DMS79 (cell line): ENCODE measurements at places on chromosomes 13 and 19.

- no peak for DNase-seq
Observed at GRCh38 chr13:44274771-44275205, 98.8 kb upstream of the SERP2 start.

GRCh38 chr13:111620166-111620565 lies 299.7 kb downstream of the TEX29 start:
- DNase-seq: no peak

DNA sequence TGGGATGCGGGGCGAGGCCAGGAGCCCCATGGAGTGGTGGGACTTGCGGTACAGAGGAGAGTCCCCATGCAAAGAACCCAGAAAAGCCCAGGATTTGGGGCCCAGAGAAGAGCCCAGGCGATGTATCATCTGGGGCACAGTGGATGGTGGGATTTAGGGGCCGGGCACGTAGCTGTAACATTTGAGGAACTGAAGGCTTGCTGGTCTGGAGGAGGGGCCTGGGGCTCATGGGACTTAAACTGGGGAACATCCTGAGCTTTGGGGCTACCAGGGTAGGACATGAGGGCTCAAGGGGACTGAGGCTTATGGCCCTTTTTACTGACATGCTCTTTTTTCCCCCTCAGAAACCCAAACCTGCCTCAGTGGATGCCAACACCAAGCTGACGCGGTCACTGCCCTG lies 13.5 kb downstream of the MED25 start:
- DNase-seq: no peak

GRCh38 chr13:79227418-79227817 lies 178.6 kb downstream of the RBM26 start:
- no peak for DNase-seq

GRCh38 chr13:113622791-113623490 lies 35.1 kb downstream of the ATP4B start:
- DNase-seq: no peak

DNA sequence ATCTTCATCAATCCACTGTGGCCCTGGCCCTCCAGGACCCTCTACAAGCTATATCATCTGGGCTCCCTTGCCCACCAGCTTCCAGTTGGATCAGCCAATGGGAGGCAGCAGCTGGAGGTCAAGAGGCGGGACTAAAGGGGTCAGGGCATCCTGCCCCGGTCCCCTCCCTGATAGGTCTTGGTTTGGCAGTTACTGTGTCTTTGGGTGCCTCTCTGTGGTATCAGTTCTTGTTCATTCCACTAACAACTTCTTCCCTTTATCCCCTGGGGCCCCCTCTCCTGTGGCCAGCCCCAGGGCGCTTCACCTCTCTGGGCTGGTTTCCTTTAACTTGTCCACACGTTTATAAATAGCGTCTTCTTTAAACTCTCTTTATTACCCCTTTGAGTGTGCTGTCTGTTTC lies 83.6 kb downstream of the DCT start:
- no peak for DNase-seq

GRCh38 chr13:92259523-92259922 lies 861.1 kb downstream of the GPC5 start:
- DNase-seq: no peak

GRCh38 chr19:14023404-14024235 lies 4.3 kb upstream of the RLN3 start:
- DNase-seq: no peak

DNA sequence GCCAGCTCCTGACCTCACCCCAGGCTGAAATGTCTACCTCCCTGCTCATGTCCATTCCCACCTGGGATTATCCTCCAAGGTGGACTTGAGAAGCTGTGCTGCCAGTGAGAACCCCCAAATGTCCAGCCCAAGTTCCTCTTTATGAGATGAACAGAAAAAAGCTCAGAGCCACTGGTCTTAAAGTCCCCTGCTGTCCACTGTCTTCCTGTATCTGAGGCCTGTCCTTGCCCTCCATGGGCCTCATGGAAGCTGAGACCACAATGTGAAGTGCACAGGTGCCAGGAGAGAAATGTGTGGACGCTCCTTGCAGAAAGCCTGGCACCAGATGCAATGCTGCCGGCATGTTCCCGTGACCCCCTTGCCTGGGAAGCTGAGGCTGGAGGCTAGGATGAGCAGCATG lies 3.3 kb upstream of the AMER2 start:
- DNase-seq: no peak

GRCh38 chr19:50003810-50004419 lies 21.3 kb downstream of the VRK3 start:
- DNase-seq: no peak

DNA sequence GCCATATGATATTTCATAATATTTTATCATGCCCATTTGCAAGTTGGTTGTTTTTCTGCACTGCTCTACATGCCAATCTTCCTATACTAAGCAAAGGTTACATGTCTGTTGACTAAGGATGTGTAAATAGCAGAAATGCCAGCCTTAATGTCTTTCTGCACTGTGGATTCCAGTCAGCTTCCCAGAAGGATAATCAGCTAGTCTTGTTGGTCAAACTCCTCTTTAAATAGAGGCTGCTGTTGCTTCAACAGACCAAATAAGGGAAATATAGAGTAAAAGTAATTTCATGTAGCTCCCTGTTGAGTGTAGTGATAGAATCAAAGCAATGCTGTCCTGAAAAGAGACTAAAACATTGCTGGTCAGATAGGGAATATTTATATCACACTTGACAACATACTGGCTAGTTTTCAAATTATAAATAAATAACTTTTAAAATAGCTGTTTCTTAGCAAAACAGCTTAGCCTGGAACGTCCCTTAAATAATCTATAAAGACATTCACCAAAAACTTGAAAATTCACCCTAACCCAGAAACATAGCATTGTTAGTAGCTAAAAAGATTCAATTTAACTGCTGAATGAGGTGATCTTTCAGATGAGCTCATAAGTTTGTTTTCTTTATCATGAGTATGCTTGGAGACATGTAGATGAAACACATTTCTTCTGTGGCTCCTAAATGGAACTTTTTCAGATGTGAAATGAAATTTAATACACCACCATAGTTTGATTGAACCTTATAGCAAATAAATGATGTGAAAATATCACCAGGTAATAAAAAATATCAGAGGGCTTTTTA lies 56.6 kb downstream of the FRY start:
- DNase-seq: no peak

GRCh38 chr13:39879286-39880035 lies 224.0 kb downstream of the COG6 start:
- DNase-seq: no peak

DNA sequence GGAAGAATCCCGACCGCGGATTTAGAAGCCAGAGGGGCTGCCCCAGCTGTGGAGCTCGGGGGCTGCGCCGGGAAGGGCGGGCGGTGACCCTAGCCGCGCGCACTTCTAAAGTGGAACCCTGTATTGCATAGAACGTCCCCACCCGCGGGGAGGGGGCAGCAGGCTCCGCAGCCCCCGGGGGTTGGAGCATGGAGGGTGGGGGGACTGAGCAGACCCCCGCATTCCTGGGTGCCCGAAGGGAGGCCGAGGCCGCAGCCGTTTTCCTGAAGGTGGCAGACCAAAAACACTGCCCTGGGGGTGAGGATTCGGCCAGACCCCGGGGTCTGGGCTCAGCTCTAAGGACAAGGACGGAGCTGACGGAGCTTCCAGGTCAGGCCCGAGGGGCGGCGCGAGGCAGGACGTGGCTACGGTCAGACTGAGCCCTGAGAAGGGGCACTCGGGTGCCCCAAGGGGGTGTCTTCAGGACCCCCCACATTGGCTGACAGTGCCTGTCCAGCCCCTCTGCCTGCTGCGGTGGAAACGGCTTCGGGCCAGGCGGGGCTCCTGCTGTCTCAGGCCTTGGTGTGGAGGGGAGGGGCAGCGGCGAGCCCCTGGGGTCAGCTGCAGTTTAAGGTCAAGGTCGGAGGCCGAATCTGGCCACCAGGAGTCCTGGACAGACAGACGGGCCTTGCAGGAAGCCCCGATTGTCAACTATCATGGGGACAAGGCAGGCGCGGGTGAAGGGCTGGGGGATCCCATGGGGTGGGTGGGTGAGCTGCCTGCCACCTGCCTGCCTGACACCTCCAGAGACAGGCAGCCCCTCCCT lies 12.6 kb downstream of the MKNK2 start:
- no peak for DNase-seq

GRCh38 chr19:418761-419671 lies 10.1 kb upstream of the C2CD4C start:
- no peak for DNase-seq

GRCh38 chr19:19209372-19209771 lies 2.4 kb upstream of the NCAN start:
- DNase-seq: no peak

- no peak for DNase-seq
Observed at GRCh38 chr19:43584484-43584883, 8.9 kb downstream of the PINLYP start.

GRCh38 chr13:21834521-21834920 lies 163.6 kb downstream of the FGF9 start:
- no peak for DNase-seq

GRCh38 chr13:70339738-70340137 lies 231.5 kb upstream of the KLHL1 start:
- no peak for DNase-seq

GRCh38 chr19:8811315-8812172 lies 20.6 kb downstream of the ZNF558 start:
- DNase-seq: no peak

- no peak for DNase-seq
Observed at GRCh38 chr13:80529734-80530133, 188.8 kb upstream of the SPRY2 start.
